ENCODE measurements at places on chromosomes 3 and 15.

- DNase-seq = no peak
Observed at GRCh38 chr15:82177291-82178010, 85.1 kb downstream of the EFL1 start.

DNA sequence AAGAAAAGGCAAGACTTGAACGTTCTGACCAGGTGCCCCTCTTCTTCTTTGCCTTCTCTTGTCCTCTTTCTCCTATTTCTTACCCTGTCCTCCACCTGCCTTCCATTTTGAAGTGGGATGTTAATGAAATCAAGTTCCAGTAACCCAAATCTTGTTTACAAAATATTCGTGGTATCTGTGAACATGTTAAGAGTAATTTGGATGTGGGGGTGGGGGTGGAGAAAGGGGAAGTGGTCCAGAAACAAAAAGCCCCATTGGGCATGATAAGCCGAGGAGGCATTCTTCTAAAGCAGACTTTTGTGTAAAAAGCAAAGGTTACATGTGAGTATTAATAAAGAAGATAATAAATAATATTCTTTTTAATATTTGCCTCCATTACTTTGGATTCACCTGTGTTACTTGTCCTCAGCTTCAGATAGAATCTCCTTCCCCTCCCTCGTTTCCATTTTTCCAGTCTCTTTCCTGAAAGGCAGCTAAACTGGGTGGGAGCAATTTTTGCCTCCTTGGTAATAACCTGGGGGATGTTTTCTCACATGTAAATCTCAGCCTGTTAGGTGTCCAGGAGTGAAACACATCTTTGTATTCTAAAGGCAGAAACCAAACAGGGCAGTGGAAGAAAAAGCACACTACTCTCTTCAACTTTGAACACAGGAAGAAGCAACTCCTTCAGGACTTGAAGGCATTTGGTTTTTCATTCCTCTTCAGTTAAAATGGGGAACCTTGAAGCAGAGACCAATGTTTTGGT, 3.2 kb downstream of the CHST2 start:
- no peak for DNase-seq

DNA sequence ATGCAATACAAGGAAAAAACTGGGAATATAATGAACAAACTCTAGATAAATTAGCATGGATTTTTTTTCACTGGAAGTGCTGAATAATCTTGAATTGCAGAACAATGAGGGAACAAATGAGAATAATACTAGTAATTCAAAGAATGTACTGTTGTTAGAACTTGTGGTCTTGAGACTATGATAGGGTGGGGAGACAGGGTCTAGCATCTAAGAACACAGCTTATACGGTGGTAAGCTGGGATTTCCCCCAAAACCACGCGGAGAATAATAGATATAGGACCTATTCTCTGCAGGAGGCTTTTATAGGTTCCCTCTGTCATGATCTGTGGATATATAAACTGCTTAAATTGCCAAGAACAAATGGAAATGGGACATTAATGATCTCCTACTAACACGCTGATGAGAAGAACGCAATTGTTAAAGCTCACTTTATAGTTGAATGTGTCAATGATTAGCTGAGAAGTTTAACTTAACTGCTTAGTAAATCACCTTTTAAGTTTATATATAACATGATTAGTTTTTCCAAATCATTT, 692.3 kb downstream of the ZPLD1 start:
- no peak for DNase-seq

DNA sequence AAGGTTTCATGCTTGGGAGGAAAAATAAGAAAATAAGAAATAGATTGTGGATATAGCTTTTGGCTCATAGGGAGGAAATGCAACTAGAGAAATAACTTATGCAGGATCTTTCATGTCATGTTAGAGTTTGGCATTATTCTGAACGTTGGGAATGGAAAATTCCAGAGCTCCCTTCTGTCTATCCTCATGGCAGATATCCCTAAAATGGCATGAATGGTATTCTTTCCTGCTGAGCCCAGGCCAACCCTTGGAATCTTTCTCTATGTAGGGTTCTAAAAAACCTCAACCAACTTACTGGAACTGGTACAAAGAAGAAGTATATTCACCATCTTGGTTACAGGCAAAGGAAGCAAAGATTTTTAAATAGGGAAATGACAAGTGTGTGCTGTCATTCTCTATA, 212.5 kb downstream of the CHST2 start:
- no peak for DNase-seq

DNA sequence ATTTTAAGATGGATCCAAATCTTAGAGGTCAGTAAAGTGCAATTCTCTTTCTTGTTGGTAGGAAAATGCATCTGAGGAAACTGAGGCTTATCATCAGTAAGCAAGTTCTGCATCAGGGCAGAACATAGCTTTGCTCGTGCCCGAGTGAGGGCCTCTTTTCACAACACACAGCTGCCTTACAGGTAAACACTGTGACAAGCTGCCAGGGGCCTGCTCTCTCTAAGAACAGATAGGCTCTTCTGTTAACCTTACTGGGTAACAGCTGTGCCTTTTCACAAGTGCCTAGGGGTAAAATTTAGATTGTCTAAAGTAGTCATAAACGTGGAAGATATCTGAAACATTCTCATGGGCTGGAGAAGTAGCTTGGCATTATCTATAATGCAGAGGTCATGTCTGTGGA, 118.1 kb downstream of the C3orf38 start:
- no peak for DNase-seq

GRCh38 chr3:174355505-174355904, 503.6 kb upstream of the NAALADL2 start:
- no peak for DNase-seq

GRCh38 chr3:76566904-76567303, 473.0 kb upstream of the ROBO2 start:
- no peak for DNase-seq

- no peak for DNase-seq
Observed at GRCh38 chr15:42507514-42507913, 12.1 kb downstream of the SNAP23 start.

DNA sequence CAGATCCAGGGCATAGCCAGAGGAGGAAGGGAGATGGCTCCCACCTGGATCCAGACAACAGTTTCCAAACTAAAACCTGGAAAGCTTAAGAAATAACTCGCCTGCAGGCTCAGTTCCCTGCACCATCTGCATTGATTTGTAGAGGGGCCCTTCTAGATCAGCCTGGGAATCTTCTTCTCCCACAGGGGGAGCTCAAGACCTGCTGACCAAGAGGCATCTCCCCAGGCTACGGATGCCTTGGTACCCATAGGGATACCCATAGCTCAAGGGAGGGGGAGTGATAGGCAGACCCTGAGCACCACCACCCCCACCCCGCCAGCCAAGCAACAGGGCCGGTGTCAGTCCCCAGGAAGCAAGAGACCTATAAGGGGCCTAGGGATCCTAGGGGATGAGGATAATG, 28.0 kb upstream of the DCLK3 start:
- peak; percentile 15 for DNase-seq

DNA sequence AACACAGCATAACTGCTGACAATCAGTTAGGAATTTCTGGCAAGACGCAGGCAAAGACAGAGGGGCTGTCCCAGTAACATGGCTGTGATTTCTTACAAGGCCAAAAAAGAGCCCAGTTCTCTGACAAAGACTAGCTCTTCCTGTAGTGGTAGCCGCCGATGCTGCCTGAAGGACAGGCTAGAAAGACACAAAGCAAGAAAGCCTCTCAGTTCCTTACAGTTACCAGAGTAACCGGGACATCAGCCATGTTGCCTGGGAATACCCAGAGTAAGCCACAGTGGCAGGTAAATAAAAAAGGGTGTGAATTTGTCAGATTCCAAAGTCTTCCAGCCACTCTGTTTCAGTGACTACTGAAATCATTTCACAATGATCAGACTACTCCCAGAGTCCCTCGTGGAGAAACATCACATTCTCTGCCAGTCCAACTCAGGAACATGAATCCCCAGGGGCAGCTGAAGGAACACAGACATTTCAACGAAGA, 493.6 kb upstream of the ADAMTS9 start:
- DNase-seq = no peak

GRCh38 chr3:184635126-184635525, 73.5 kb downstream of the EPHB3 start:
- no peak for DNase-seq

GRCh38 chr15:65862682-65863081, 6.6 kb upstream of the RAB11A start:
- peak; percentile 73 for DNase-seq

GRCh38 chr3:127546970-127547733, 43.4 kb downstream of the TPRA1 start:
- DNase-seq = no peak

DNA sequence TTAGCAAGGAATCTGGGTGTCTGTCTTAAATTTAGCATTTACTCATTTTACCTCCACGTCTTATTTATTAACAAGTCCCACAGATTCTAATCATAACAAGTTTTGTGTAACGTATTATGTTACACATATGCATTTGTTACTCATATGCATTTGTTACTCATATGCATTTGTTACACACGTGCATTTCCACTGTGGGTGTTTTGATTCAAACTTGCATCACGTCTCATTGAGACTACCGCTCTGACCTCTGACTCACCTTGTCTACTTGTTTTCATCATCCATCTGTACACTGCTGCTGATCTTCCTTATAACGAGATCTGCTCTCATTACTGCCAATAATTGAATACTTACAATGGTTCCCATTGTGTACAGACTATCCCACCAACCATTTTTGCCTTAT, 1141.4 kb downstream of the TBL1XR1 start:
- DNase-seq = no peak

GRCh38 chr15:38460543-38460942, 6.6 kb downstream of the FAM98B start:
- DNase-seq = no peak

DNA sequence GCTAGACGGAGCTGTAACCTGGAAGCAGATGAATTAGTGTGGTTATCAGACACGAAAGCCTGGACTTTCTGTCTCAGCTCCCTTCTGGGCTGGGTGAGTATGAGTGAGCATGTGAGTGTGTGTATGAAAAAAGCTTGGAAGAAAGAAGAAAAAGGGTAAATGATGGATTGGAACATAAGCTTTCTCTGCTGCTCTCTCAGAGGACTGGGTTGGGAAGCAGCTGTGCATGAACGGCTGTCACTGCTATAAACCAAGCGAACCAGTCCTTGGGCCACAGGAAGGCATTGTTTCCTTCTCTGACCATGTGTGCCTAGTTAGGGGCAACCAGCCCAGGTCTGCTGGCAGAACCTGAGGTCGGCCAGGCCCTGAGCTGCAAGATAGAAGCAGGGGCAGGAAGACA, 37.0 kb downstream of the UMPS start:
- no peak for DNase-seq

- DNase-seq = no peak
Observed at GRCh38 chr15:49059491-49059890, 13.2 kb upstream of the SECISBP2L start.

GRCh38 chr3:113140876-113141275, 70.5 kb upstream of the BOC start:
- peak; percentile 24 for DNase-seq

GRCh38 chr3:133475245-133476010, 75.6 kb downstream of the BFSP2 start:
- DNase-seq = peak; percentile 75

DNA sequence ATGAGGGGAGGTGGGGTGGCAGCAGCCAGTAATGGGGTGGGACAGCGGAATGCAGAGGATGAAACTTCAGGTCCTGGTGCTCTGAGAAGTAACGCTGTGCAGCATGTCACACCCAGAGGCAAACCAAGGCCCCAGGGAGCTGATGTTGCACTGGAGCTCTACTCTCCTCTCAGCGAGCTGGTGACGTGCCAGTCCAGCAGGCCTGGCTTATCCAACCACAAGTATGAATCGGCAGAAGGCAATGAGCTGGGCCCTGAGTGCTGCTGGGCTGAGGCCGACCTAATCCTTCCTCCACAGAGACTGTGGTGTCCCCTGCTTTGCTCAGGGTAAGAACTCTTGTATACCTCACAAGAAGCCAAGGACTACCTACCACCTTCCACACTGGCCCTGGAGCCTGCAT, 30.5 kb downstream of the CD86 start:
- DNase-seq = no peak

GRCh38 chr3:65526656-65527055, 512.1 kb downstream of the MAGI1 start:
- DNase-seq = no peak

- no peak for DNase-seq
Observed at GRCh38 chr3:194023501-194024280, 112.3 kb upstream of the HES1 start.

DNA sequence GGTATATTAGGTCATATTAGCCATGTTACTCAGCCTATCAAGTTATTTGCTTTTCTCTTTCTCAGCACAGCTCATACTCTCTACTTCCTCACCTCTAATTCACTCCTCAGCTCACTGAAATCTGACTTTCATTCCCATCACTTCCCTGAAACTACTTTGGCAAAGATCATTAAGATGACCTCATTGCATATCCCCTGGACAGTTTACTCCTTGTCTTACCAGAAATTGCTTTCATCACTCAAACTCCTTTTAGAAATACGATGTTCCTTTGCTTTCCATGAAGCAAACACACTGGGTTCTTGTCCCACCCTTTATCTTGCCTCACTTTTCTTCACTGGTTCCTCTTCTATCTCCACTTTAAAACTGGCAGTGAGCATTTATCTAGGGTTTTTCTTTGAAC, 354.4 kb downstream of the TUSC7 start:
- DNase-seq = no peak

DNA sequence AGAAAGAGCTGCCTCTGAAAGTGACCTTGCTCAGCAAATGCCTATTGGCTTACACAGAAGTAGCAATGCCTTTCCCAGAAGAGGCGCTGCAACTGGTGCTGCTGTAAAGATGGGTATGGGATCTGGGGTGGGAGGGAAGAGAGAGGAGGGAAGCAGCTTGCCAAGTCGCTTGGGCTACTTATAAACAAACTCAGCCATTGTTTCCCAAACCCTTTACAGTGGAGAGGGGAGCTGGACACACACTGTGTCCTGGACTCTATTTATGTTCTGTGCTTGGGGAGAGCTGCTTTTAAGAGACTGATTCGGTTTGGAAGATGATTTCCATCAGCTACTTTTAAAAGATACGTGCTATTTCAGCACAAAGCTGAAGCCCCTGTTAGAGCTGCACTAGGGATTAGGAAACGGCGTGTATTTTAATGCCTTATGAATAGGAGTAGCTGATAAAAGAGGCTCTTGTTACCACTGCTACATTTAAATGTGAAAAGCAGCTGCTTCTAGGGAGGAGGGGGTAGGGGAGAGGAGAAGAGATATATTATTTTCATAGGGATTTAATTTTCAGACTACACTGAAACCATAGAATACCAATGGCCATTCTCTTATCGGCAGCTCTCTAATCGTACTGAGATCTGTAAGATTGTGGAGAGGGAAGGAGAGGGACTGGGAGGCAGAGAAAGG, 440.6 kb downstream of the MCTP2 start:
- no peak for DNase-seq

DNA sequence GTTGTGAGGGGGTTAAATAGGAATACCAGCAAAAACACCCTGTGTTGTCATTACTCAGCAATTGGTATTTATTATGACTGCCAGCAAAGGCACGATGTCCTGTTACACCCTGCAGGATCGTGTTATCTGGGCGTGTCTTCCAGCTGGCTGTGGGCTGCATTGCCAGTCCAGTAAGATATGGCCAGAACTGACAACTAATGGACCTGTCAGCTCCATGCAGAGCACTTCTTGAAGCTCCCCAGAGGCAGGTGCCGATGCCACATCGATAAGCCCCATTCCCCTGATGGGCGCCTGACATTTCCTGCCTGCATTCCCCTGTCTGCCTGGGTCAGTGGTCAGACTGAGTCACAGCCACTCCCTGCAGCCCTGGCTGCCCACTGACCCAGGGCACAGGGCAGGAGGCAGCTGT, 79.7 kb upstream of the RASGRF1 start:
- no peak for DNase-seq

GRCh38 chr3:130779486-130779885, 32.9 kb upstream of the PIK3R4 start:
- no peak for DNase-seq

GRCh38 chr3:50238549-50239026, 2.6 kb downstream of the GNAI2 start:
- peak; percentile 32 for DNase-seq

GRCh38 chr3:47365213-47366153, 15.3 kb upstream of the PTPN23 start:
- no peak for DNase-seq

Data from activated CD4-positive, alpha-beta T cell treated with anti-CD3 and anti-CD28 coated beads, Interleukin-2, Interleukin-4, amounts not matched to agents 100 ng/mL and 50 ng/mL, durations not matched to agents 16 hours and 8 hours (primary cell).